T-helper 1 cell (primary cell): ENCODE measurements at places on chromosomes 1 and 21.

DNA sequence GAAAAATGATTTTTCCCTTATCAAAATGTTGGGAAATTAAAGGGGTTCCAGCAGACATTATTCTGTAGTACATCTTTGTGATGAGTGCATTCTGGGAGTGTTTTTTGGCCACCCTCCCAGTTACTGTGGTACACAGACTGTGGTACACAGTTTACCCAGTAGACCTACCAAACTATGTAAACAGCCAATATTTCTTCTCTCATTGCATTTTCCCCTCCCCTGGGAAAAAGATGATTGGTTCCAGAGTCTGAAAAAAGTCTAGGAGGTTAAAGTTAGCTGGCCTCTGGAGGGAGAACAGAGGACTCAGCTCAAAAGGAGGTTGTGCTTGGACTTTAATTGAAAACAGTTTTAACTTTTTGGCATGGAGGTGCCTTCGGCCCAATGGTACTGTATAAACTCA, 42.5 kb downstream of the PGM1 start:
- no peak for DNase-seq

GRCh38 chr1:55418208-55419000, 203.2 kb upstream of the USP24 start:
- DNase-seq = no peak

- no peak for DNase-seq
Observed at GRCh38 chr1:103266036-103266435, 157.7 kb upstream of the COL11A1 start.

DNA sequence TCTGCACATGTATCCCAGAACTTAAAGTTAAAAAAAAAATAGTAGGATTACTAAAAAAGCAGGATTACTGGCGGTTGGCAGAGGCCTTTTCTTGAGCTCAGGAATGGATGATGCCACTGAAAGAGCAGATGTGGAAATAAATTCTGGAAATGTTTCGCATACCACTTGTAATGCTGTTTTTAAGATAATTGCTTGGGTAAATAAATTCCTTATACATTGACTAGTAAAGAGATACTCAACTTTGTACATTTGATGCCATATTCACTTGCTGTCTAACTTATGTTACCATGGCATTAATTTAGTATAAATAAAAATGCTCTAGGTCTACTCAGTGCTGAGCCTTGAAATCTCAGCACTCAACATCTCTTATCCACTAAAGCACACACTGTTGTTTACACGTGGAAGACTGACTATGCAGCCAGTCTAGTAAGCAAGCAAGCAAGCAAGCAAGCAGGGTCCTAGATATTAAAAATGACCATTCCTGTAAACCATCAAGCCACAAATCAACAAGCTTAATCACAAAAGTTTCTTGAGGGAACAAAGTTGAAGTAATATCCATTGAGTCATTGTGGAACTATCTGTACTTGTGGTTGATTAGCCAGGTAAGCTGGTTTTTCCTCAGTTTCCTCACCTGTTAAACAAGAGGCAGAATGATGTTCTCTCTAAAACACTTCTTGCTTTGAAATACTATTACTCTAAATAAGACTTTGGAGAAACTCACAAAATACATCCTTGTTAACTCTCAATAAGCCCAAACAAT, 1.7 kb upstream of the RASAL2 start:
- no peak for DNase-seq

DNA sequence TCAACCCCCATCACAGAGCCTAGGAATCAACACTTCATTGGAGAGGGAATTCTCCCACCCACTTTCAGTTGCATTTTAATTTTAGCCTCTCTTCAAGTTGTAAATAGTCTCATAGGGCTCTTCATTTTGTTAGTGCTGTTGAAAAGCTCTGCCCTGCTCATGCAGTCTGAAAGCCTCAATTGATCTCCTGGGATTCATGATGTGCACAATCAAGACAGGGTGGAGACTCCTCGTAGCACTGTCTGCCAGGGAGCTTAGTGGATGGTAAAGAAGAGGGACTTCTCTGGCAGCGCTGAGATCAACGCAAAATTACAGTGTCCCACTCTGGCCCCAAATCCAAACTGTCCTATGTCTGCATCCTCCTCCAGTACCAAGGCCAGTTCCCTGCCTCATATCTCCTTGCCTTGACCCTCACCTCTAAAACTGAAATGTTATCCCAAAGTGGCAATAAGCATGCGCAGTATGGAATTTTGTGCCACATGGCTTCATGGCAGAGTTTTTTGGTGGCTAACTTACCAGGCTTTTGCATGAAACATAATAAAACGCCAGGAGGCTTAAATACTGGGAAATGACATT, 282.2 kb downstream of the CACNA1E start:
- no peak for DNase-seq

- no peak for DNase-seq
Observed at GRCh38 chr1:59298710-59299346, 1.9 kb downstream of the FGGY start.
